Stimulated activated CD8-positive, alpha-beta memory T cell treated with anti-CD3 and anti-CD28 coated beads, Interleukin-4, amount 100 ng/mL, for 4 hours (primary cell): ENCODE measurements at places on chromosomes 13 and 19.

GRCh38 chr13:47846886-47847285 is 154.2 kb downstream of the SUCLA2 start:
- DNase-seq: no peak

GRCh38 chr13:34308725-34309124 is 490.8 kb downstream of the RFC3 start:
- DNase-seq: no peak

DNA sequence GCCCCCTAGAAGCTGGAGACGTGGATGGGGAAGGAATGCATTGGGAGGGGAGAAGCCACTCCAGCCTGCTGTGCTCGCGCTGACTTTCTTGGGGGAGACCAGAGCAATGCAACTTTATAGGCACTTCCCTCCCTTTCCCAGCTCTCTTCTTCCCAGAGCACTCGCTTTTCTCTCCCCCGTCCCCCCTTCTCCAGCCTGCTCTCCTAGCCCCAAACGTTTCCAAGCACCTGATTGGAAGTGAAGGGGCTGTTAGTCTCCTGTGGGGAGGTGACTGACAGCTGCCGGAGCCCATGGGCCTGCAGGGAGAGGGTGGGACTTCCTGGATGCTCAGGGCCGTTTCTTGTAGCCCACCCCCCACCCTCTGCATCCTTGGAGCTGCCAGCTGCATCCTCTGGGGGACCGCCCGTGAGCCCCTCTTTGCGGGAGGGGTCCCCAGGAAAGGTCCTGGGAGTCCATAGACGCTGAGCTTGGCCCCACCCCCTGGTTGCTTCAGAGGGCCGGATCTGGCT is 2.5 kb downstream of the HDGFL2 start:
- no peak for DNase-seq

DNA sequence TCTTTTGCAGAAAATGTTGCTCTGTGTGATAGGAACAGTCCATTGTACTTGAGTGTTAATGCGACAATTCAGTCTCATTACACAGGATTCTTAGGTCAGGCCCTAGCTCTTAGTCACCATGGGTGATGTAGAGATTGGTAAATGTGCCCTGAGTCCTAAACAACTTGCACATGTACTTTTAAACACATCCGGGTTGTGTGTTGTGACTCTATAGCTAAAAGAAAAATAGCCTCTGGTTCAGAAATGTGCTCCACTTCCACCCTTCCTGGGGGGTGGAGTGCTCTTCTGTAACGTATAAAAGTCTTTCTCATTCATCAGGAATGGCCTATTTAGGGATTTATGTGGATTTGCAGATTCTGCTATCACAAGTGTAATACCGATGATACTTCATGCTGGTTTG is 5.2 kb downstream of the SPATA13 start:
- no peak for DNase-seq

- DNase-seq: no peak
Measured at GRCh38 chr13:34750078-34750931, 191.8 kb upstream of the NBEA start.

DNA sequence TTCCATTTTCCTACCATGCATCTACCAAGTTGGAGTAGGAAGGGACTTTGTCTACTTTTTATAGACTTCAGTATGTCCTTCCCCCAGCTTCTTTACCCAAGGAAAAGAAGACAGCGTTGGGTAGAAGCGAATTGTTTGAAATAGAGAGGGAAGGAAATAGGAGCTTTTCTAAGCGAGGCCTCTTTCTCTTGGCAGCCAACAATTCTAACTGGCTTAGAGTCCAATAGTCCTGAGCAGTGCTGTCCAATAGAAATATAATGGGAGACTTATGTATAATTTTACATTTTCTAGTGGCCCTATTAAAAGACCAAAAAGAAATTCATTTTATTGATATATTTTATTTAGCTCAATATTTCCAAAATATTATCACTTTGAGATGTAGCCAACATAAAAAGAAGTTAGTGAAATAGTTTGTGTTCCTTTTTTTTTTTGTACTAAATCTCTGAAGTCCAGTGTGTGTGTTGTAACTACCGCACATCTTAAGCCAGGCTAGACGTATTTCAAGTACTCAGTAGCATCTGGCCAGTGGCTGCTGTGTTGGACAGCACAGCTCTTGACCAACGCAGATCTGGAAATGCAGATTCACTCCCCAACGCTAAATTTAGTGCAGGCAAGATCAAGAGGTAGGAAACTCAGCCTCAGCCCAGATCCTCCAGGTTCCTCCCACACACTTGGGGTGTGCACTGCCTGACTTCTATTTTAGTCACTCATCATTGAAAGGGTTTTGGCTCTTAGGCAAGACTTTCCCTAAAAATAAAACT is 179.2 kb downstream of the SHISA2 start:
- no peak for DNase-seq

DNA sequence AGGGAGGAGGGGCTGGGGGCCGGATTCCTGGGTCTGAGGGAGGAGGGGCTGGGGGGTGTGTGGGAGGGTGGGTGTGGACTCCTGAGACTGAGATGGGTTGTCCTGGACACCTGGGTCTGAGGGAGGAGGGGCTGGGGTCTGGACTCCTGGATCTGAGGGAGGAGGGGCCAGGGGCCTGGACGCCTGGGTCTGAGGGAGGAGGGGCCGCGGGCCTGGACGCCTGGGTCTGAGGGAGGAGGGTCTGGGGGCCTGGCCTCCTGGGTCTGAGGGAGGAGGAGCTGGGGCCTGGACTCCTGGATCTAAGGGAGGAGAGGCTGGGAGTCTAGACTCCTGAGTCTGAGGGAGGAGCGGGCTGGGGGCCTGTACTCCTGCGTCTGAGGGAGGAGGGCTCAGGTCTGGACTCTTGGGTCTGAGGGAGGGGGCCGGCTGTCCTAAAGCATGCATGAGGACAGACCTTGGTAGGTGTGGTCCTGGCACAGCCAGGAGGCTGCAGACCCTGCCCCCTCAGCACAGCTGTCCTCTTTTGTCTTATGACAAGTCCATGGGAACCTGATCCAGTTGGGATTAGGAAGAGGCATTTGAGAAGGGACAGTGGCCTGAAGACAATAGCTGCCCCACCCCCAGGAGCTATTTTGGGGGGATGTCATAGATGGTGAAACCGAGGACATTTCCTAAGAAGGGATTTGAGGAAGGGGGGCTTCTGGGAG is 1.3 kb downstream of the TNNT1 start:
- DNase-seq: no peak

- DNase-seq: no peak
Measured at GRCh38 chr13:19561585-19561984, 253 bp upstream of the TPTE2 start.

GRCh38 chr19:2186071-2186846 is 22.5 kb downstream of the DOT1L start:
- no peak for DNase-seq

- no peak for DNase-seq
Measured at GRCh38 chr13:75416327-75417011, 65.5 kb downstream of the TBC1D4 start.

DNA sequence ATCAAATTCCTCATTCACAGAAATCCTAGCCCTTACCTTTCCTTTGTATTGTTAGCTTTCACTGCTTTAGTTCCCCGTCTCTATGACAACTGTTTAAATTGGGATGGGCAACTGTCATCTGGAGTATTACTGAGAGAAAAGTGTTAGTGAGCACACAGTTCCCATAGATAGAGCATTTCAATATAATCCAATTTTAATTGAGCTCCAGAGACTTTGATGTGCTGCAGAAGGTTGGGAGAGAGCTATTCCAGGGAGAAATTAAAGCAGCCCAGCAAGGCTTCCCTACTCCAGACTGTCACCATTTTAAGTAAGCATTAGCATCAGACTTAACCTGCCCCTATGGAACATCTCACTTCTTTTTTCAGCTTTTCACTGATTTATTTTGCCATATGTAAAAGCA is 55.0 kb upstream of the MAB21L1 start:
- DNase-seq: no peak

DNA sequence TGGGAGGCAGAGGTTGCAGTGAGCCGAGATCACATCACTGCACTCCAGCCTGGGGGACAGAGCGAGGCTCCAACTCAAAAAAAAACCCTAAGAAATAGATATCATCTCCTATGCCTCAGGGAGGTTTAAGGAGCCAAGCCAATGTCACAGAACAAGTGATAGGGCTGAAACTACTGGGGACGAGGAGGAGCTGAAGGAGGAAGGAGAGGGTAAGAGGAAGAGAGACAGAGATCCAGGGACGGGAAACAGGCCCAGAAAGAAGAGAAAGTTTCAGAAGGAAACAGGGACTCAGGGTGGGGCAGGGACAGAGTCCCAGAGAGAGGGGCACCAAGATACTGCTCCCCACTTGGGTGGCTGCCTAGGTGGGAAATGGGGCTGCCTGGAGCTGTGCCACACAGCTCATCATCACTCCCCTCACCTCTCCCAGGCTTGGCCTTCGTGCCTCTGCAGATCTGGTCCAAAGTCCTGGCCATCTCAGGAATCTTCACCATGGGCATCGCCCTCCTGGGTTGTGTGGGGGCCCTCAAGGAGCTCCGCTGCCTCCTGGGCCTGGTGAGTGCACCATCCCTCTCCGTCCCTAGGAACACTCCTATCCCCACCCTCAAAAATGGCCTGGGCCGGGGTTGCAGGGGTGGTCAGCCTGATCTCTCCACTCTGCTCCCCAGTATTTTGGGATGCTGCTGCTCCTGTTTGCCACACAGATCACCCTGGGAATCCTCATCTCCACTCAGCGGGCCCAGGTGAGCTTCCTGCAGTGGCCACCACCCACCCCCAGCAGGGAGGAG is 1.5 kb downstream of the CD37 start:
- no peak for DNase-seq

GRCh38 chr19:49593233-49594113 is 2.5 kb downstream of the PRR12 start:
- DNase-seq: peak; percentile 84

DNA sequence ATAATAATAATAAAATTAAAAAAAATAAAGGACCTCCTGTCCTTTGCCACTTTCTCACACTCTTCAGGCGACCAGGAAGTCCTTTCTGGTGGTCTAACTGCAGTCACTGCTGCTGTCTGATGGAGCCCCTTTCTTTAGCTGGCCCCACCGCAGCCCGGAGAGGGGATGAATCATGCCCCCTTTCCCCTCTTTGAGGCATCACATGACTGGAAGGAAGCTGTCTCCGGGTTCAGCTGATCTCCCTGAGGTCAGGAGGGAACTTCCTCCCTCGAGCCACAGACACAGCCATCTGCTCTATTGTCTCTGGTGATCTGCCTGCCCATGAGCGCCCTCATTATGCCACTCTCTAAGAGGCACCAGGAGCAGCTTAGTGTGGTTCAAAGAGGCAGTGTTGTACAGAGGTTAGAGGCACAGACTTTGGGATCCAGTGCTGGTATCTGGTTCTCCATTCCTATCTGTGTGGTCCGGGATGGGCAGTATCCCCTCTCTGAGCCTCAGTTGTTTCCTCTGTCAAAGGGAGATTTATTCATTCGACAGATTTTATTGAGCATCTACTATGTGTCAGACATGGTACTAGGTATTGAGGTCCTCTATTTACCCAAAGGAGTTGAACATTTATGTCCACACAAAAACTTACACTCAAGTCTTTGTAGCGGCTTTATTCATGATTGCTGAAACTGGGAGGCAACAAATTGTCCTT is 30.0 kb downstream of the VAV1 start:
- DNase-seq: peak; percentile 74

DNA sequence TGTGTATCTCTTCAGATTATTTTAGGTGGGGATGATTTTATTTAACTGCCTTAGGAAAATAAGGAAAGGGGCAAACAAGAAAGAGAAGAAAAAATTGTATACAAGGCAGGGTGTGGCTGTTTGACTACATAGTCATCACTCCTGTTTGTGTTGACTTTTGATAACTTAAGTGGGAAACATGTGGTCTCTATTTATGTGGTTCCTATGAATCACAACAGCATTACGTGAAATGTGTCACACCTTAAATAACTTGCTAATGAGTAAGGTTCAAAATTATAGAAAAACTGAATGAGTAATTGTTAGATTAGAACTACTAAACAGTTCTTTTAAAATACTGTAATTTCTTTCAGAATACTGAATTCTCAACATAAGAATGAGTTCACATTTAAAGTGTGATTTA is 69.3 kb downstream of the LMO7 start:
- DNase-seq: no peak

GRCh38 chr19:940591-941291 is 14.9 kb downstream of the ARID3A start:
- peak; percentile 38 for DNase-seq

GRCh38 chr13:59806801-59807200 is 356.9 kb downstream of the DIAPH3 start:
- no peak for DNase-seq

- DNase-seq: no peak
Measured at GRCh38 chr19:13521066-13521465, 14.8 kb upstream of the CACNA1A start.

- DNase-seq: no peak
Measured at GRCh38 chr19:51166846-51167490, 24.9 kb downstream of the SIGLEC7 start.

DNA sequence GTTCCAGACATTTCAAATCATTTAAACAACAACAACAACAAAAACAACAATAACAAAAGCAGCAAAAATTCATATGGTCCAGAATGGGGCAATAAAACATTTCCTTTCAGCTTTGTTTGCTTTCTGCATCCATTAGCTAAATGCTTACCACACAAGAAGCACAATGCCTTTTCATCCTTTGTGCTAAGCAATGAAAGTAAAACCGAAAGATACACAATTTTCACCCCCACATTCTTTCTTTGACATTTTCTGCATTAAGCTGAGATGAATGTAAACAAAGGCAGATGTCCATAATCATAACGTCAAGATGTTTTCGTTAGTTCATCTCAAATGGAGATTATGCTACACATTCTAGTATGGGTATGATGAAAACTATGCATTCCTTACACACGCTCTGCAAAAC is 568.5 kb downstream of the SLITRK6 start:
- no peak for DNase-seq

- DNase-seq: no peak
Measured at GRCh38 chr13:20848203-20848602, 54.3 kb downstream of the XPO4 start.

- DNase-seq: no peak
Measured at GRCh38 chr19:33443638-33444561, 70.4 kb downstream of the CEBPG start.

- peak; percentile 12 for DNase-seq
Measured at GRCh38 chr13:29954082-29955028, 103.9 kb upstream of the UBL3 start.

- DNase-seq: no peak
Measured at GRCh38 chr13:81487151-81487550, 1146.2 kb upstream of the SPRY2 start.

- DNase-seq: no peak
Measured at GRCh38 chr13:72469906-72470305, 257.5 kb downstream of the MZT1 start.
